NCI-H1417 treated with DMSO at 0.1 percent for 48 hours (cell line): ENCODE measurements at places on chromosomes 6 and 20.

DNA sequence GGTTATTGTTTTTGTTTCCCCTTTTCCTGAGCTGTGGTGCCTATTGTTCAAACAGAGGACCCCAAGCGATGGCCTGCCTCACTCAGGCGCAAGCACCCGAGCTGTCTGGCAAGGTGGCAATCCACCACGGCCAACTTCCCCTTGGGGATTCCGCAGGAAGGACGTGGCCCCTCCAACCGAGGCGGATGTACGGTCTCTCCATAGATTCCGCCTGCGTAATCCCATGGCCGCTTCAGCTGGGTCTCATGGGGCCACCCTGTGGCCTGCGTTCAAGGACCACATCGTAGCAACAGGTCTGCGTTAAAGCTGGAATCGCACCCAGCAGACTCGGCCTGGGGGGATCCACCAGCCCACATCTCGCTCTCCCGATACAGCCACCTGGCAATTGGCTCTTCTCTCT, 79.9 kb downstream of the CEBPB start:
- no peak for DNase-seq

DNA sequence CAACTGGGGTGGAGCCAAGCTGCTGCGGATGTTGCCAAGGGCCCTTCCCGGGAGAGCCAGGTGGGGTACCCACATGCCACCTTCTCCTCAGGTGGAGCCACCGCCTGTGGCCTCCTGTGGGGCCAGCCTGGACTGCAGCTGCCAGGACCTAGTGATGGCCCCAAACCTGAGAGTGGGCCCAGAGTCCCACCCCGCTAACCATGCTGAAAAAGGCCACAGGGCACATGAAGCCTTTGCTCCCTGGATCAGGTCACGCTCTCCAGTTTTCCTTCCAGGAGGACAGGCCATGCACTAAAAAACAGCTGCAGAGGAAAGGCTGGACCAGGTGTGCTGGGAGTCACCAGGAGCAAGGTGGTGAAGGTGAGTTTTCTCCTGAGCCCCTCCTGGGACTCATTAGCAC, 73.9 kb upstream of the SLC22A16 start:
- no peak for DNase-seq

DNA sequence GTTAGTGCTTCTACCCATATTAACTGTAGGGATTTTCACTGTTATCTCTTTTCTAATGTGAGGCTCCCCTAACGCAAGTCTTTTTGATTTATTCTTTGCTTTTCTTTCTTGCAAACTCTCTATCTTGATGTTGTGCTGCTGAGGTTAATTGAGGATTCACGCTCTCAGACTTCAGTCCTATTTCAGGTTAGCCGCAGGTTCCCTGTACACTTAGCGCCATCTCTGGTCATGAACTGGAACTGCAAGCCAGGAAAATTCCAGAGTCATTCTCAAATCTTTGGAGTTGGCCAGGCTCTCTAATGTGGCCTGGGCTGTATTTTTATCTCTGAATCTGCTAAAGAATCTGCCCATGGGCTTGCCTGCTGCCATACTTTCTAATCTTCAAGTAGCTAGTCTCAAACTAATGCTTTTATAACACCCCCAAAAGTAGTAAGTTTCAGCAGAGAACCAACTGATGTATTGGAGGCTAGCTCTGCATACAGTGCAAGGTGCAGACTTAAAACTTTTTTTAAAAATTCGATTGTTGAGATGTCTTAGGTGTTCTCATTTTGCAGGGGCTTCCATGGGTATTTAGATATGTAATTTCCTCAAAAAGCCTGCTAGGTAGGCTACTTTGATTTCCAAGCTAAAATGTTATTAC, 91.1 kb upstream of the OPRM1 start:
- DNase-seq, result no peak

DNA sequence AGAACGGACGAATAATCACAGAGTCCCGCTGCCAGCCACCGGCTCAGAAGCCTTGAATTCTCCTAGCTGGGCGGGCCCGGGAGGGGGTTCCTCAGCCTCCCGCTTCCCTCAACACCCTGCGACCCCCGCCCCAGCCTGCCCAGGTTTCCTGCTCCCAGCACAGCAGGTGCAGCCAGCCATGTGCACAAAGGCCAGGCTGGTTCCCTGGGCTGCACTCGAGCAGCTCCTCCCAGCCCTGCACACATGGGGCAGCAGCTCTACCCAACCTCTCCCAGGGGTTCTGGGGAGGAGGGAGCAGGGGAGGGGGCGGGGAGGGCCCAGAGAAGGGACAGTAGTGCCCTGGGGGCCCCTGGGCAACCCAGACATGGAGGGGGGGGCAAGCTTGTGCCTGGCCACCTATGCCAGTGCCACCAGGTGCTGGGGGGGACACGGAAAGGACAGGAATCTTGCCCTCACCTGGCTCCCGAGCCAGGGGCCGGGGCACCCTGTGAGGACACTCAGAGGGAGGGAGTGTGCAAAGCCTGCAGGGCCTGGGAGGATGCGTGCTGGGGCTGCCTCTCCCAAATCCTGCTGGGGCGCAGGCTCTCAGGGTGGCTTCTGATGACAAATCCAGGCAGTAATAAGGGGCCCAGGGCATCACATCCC, 1.2 kb upstream of the NTSR1 start:
- DNase-seq, result no peak

GRCh38 chr6:40685862-40686261, 98.7 kb upstream of the LRFN2 start:
- no peak for DNase-seq

DNA sequence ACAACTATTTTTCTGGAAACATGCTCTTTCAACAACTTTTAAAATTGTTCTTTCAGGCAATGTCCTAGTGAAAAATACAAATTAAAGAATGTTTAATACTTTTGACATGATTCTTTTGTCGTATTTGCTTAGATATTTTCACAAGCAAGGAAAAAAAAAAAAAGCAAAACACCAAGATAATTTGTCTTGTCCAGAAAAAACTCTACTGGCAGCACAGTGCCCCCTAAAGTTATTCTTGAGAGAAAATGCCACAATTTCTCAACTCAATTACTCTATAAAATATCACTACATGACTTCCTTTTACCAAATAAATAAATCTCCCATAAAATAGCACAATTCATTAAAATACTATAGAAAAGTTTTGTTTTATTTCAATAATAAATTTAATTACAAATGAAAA, 652.5 kb upstream of the EPHA7 start:
- no peak for DNase-seq

GRCh38 chr6:101226677-101227135, 166.8 kb upstream of the GRIK2 start:
- no peak for DNase-seq

GRCh38 chr6:126086560-126086959, 100.2 kb downstream of the TRMT11 start:
- DNase-seq, result no peak

DNA sequence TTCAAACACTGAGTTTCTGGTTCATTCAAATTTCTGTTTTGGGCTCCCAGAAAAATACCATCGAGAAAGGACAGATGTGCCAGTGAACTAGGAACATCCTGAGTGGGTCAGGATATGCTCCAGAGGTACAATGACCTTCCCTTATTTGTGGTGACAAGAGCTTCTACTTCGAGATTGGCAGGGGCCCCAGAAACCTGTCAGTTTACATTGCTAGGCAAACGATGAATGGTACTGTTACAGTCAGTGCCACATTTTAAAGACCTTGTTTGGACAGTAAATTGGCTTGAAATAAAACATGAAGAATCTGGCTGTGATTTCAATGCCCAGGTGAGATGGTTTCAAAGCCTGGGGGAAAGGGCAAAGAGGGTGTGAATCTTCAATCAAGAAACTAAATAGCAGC, 454.5 kb upstream of the ID4 start:
- no peak for DNase-seq

DNA sequence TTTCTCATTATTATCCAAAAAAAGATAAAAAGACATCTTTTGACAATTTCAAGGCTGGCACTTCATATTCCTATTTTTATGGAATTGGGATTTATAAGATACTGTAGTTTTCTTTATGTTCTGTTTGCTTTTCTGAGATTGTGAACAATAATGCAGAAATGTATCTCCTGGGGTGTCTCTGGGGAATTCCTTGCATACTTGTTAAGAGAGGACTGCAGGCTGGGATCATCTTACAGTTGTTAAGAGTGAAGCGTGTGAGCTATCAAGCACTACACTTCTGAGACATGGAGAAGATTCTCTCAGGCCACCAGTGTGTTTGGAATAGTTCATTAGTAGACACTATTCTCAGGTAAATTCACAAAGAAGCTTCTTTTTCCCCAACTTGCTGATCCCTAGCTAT, 963.3 kb upstream of the GJE1 start:
- no peak for DNase-seq

- DNase-seq, result no peak
Observed at GRCh38 chr6:296151-297122, 4.2 kb downstream of the DUSP22 start.

DNA sequence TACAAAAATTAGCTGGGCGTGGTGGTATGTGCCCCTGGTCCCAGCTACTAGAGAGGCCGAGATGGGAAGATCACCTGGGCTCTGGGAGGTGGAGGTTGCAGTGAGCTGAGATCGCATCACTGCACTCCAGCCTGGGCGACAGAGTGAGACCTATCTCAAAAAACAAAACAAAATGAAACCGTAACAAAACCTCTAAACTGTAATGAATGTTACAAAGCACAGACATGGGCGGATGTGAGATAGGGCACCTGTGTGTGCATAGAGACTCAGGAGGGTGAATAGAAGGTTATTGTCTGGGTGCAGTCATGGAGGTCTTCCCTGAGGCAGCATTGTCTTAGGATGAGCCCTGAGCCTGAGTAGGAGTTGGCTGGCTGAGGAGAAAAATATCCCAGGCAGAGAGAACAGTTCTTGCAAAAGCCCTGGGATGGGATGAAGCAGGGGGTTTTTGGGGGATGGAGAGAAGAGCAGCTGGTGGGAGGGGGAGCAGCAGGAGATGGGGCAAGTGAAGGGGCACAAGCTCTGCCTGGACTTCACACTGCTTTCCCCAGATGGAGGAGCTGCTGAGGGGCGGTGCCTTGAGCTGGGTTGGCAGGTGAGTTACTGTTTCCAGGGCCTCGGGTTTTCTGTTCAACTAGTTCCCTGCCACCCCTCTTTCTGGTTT, 5.2 kb downstream of the BCAS4 start:
- DNase-seq, result no peak

GRCh38 chr6:149393002-149393679, 6.9 kb upstream of the SUMO4 start:
- no peak for DNase-seq

GRCh38 chr6:120965814-120966213, 368.5 kb downstream of the TBC1D32 start:
- DNase-seq, result no peak

- no peak for DNase-seq
Observed at GRCh38 chr6:144564202-144564601, 279.1 kb downstream of the UTRN start.

GRCh38 chr20:41046716-41047115, 18.1 kb downstream of the TOP1 start:
- no peak for DNase-seq

DNA sequence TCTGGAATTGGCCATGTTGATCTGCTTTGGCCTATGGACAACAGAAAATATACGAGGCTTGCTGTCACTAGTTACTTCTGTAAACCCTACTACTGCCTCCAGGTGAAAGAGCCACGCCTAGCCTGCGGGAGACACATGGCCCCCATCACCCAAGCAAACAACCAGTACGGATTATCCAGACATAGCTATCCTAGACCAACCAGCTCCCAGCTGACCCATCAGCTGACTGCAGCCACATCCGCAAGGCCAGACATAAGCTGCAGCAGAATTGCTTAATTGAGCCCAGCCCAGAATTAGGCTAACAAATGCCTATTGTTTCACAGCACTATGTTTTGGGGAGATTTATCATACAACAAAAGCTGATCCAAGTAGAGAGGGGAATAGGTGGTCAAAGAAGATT, 13.5 kb downstream of the REV3L start:
- no peak for DNase-seq

GRCh38 chr6:14174226-14174625, 56.7 kb downstream of the CD83 start:
- no peak for DNase-seq

DNA sequence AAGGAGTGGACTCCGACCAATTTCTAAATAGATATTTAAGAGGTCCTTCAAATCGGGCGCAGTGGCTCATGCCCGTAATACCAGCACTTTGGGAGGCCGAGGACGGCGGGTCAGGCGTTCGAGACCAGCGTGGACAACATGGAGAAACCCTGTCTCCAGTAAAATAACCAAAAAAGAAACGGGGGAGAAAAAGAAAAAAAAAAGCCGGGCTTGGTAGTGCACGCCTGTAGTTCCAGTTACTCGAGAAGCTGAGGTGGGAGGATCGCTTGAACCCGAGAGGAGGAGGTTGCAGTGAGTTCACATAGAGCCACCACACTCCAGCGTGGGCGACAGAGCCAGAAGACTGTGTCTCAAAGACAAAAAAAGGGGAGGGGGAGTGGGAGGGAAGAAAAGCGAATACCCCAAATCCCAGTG, 53.3 kb upstream of the HFE start:
- no peak for DNase-seq

GRCh38 chr20:6012179-6012578, 41.7 kb downstream of the LRRN4 start:
- DNase-seq, result no peak

DNA sequence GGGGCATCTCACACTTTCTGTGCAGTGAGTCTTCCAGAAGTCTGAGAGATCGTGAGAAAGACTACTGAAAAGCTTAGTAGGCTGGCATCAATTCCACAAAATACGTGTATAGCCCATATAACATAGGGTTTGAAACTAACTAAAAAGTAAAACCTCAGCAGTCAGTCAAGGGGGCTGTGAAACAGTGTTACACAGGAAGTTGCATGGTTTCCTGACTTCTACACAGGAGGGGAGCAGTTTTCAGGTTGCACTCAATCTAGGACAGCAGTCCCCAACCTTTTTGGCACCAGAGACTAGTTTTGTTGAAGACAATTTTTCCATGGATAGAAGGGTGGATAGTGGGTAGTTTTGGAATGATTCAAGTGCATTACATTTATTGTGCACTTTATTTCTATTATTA, 4.7 kb upstream of the LY86 start:
- no peak for DNase-seq
